ENCODE measurements at places on chromosomes 3 and 15.

- no peak overlapping the region for H3K4me3 ChIP-seq
- no peaks in the 10 kb centered on the region for H3K27me3 ChIP-seq
- H3K4me1 ChIP-seq = no peaks in the 10 kb centered on the region
- H3K36me3 ChIP-seq = no peaks in the 10 kb centered on the region
- H3K27ac ChIP-seq = no peak overlapping the region
- no peak for DNase-seq
These were observed 24.6 kb downstream of the DNAJB8 start for GRCh38 chr3:128442070-128442469.

- H3K36me3 ChIP-seq = no peaks in the 10 kb centered on the region
- H3K27me3 ChIP-seq = no peaks in the 10 kb centered on the region
- DNase-seq = no peak
- H3K27ac ChIP-seq = no peak overlapping the region
- no peak overlapping the region for H3K4me3 ChIP-seq
- H3K4me1 ChIP-seq = no peaks in the 10 kb centered on the region
These were observed 308.3 kb upstream of the CCDC54 start for GRCh38 chr3:107068980-107069379.

- no peak overlapping the region for H3K4me3 ChIP-seq
- peaks cover 99% of the 10 kb centered on the region for H3K27me3 ChIP-seq
- DNase-seq = no peak
- H3K36me3 ChIP-seq = no peaks in the 10 kb centered on the region
These were observed 5.7 kb upstream of the FOXB1 start for GRCh38 chr15:59998305-59998949.

DNA sequence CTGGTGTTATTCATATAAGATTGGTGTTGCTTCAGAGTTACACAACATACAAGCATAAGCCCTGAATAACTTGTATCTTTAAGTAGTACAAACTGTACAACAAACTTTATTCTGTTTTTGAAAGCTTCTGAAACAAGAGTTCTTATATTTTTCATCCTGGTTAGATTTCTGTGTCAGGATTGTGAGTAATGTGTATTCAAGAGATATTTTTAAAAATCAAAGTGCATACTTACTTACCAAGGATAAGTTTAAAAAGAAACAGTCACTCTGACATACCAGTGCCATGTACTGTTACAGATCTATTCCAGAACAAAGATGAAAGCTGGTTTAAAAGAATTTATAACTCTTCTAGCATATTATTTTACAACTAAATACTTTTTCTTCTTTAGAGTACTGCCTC lies 755.1 kb downstream of the ZPLD1 start:
- no peaks in the 10 kb centered on the region for H3K27me3 ChIP-seq
- H3K27ac ChIP-seq = no peak overlapping the region
- no peak overlapping the region for H3K4me3 ChIP-seq
- no peaks in the 10 kb centered on the region for H3K36me3 ChIP-seq
- H3K4me1 ChIP-seq = no peaks in the 10 kb centered on the region

GRCh38 chr15:75671730-75672602 lies 24.3 kb downstream of the SNX33 start:
- no peak for DNase-seq
- no peak overlapping the region for H3K4me3 ChIP-seq
- no peaks in the 10 kb centered on the region for H3K36me3 ChIP-seq
- H3K4me1 ChIP-seq = no peaks in the 10 kb centered on the region

DNA sequence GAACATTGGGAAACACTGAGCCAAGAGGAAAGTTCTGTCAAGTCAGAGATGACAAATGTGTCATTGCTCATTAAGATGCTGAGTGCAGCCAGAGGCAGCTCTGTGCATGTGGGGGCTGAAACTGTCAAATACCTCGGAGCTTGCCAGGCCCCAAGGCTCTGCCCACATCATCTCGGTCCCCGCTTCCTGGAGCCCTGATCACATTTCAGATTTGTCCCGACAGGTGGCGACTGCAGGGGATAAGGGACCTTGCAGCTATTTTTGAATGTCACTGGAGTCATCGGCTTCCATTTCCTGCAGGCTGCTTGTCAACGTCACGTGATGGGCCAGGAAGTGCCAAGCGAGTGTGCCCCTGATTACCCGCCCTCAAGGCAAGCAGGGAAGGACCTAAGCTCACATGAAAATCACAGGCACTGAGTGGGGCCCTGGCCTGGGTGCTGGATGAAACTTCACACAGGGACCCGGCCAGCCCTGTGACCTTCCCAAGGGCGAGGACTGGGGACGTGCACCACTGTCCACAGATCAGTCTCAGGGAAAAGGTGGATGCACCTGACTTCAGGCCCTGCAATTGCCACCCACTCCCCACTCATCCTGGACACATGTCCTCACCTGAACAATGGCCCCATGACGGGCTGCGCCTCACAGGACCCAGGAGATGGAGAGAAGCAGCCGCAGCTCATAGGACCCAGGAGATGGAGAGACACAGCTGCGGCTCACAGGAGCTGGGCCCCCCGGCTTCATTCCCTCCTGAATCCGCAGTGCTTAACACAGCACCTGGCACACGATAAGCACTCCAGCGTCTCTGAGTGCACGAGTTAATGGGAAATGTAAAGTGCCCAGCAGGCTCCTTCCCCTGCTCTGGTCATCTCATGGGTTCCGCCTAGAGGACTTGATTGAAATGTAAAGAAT lies 73.4 kb downstream of the NUP210 start:
- H3K36me3 ChIP-seq = peaks cover 39% of the 10 kb centered on the region
- H3K27ac ChIP-seq = peak overlapping the region; percentile 55
- no peak overlapping the region for H3K4me3 ChIP-seq

- no peaks in the 10 kb centered on the region for H3K36me3 ChIP-seq
- no peaks in the 10 kb centered on the region for H3K27me3 ChIP-seq
- no peak for DNase-seq
- H3K27ac ChIP-seq = no peak overlapping the region
- no peak overlapping the region for H3K4me3 ChIP-seq
These were observed 46.0 kb upstream of the FURIN start for GRCh38 chr15:90822204-90822955.

Data from effector memory CD4-positive, alpha-beta T cell (primary cell).